Fibroblast of skin of right quadriceps (primary cell): ENCODE measurements at places on chromosomes 5 and 9.

GRCh38 chr5:121640298-121640697 lies 211.4 kb upstream of the FTMT start:
- DNase-seq, result no peak

GRCh38 chr5:140312067-140312790 lies 9.3 kb upstream of the PFDN1 start:
- DNase-seq, result peak; percentile 93

DNA sequence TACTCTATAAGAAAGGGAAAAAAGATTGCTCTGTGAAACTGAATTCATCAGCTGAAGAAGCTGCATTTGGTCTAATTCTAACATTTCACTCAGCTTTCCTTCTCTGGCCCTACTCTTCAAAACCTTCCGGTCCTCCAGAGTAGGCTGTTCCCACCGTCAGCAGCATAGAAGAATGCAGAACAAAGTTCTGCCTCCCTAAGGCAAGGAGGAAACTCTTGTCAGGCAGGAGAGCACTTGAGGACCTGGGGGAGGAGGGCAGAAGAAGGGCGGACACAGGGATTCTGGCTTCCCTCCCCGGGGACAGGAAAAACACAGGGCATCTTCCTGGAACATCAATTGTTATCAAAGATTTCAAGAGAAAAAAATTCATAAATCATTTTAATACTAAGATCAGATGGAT lies 69.2 kb upstream of the SHB start:
- no peak for DNase-seq

GRCh38 chr9:91407580-91408318 lies 15.9 kb downstream of the NFIL3 start:
- no peak for DNase-seq

DNA sequence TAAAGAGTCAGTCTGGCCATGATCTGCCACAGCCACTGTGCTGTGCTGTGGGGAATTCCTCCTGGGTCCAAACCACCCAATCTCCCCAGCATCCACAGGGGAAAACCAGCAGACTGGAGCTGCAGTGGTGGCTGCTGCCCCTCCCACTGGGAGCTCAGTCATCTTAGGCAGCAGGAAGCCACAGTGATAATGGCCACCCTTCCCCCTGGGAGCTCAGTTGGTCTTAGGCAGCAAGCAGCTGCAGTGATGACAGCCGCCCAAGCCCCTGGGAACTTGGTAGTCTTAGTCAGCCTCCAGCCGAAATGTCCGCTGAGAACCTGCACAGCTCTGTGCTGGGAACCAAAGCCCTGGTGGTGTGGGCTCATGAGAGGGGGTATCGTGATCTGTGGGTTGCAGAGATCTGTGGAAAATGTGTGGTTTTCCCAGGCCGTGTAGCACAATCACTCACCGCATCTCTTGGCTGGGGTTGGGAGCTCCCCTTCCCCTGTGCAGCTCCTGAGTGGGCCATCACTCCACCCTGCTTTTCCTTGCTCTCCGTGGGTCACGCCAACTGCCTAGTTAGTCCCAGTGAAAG lies 38.4 kb upstream of the SMIM15 start:
- DNase-seq, result peak; percentile 53

DNA sequence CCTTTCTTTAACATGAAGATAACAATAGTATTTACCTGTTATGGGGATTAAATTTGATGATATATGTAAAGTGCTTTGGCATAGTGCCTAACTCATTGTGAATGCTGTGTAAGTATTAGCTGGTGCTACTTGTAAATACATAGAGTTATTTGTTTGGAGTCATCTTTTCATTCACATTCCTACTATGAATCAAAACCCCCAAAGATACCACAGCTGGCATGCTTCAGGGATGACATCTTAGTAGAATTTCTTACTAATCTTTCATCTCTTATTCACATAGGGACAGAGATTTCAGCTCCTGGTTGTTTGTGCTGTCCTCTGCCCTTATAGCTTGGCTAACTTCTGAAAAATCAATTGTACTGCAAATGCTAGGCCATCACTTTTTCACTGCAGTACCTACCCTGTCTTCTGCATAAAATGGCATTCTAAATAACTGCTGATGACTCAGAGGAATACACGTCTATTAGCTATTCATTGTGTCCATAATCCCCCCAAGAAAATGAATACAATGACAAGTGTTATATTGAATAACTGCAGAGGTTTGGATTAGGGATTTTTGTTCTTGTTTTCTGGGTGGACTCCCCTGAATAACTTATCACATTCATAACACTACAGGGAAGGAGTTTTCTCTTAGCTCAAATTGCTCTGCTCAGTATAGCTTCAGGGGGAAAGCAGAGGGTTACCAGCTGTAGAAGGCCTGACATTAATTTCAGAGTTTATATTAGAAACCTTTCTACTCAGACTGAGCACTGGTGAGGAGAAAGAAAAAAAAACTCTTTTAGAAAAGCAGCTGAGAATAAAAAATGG lies 192.2 kb upstream of the C9orf72 start:
- DNase-seq, result peak; percentile 55

DNA sequence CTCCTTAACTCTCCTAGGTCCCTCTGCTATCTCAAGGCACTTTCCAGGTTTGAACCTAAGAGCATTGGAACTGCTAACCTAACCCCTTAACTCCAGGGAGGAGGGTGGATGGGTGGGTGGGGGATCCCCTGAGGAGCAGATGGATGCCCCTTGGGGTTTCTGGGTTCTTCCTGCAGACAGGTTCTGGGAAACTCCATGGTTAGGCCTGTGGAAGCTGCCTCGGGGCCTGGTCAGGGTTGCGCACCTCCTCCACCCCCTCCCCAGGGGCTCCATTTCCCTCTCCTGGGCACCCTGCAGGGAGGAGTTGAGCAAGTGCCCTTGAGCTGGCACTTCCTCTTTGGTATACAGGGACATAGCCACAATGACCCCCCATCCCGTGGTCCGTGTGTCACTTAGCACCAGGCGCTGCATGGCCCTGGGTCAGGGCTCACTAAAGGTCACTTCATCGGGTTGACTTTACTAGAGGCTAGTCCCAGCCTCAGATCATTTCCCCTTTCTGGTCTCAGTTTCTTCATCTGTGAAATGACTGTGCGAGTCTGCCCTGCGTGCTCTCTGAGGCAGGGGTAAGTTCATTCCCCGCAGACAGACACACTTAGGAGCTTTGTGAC lies 16.0 kb downstream of the CXXC5 start:
- no peak for DNase-seq

DNA sequence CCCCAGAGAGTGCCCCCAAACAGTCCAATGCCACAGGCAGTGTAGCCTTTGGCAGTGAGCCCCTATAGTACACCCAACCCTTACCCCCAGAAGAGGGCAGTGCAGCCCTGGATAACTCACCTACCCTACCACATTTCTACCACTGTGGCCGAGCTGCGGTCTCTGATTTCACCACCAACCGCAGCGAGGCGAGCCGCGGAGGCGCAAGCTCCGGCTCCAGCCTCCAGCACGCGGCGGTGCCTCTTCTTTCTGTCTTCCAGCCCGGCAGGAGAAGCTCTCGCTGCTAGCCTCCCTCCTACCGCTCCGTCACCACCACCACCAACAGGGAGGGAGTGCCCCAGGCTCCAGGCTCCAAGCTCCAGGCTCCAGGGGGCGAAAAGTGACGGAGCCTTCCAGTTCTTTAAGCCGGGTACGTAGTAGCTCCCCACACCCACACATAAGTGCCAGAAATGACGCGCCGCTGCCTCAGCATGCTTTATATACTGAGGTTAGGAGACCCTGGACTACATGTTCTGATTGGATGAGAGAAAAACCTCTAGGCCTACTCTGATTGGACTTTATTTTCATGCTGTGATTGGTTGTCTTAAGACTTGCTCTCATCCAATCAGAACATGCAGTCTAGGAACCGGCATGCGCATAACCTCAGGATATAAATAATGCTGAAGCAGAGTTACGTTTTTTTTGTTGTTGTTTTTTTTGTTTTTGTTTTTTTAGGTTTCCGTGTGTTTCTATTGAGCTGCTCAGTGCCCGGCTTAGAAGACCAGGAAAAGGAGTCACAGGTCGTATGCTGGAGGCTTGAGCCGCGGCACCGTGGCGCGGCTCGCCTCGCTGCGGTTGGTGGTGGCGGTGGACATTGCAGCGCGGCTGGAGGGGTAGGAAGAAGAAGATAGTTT lies at the start of gene PCAT7:
Gene PCAT7, plus strand, starts transcription at position 645 of the 893 bp plus-strand sequence.
- peak; percentile 48 for DNase-seq

GRCh38 chr5:149011084-149011483 lies 51.8 kb downstream of the SH3TC2 start:
- DNase-seq, result no peak

DNA sequence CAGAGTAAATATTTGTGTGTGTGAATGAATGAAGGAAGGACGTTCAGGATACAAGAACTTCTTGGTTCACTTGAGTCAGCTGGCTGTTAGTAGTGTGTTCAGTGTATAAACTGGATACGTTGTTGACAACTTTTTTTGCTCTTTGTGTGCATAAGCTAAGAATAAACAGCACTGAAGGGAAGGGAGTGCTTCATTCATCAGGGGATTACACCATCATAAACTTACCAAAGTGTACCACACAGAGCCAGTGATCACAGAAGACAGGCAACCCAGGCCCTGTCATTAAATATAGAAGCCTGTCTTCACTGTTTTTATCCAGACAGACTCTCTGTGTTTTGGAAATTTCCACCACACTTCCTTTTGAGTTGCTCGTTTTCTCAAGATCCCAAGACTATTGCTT lies 55.5 kb upstream of the MEF2C start:
- no peak for DNase-seq

- DNase-seq, result peak; percentile 19
These were observed 1.7 kb upstream of the SLC34A1 start for GRCh38 chr5:177382423-177383029.

DNA sequence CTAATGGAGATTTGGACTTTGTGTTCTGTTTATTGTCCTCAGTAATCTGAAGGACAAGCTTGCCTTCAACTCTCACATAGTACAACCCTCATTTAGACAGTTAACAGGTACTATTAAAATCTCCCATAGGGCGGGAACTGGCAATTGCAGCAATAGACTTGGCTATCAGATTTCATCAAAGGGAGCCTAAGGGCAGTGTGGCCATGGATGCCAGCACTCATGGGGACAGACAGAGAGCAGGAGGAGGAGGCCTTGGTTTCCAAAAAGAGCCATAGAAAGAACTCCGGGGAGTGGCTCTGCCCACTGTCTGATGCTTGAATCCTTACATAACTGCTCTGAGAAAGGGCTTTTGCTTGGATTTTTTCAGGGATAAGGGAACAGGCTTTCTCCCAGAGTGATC lies 6.8 kb downstream of the SLC36A1 start:
- no peak for DNase-seq

GRCh38 chr9:122276096-122276495 lies 11.4 kb downstream of the MRRF start:
- no peak for DNase-seq

GRCh38 chr5:1034421-1034905 lies 25.9 kb downstream of the NKD2 start:
- no peak for DNase-seq

- no peak for DNase-seq
These were observed 453.3 kb downstream of the KIF4B start for GRCh38 chr5:155466851-155467250.

DNA sequence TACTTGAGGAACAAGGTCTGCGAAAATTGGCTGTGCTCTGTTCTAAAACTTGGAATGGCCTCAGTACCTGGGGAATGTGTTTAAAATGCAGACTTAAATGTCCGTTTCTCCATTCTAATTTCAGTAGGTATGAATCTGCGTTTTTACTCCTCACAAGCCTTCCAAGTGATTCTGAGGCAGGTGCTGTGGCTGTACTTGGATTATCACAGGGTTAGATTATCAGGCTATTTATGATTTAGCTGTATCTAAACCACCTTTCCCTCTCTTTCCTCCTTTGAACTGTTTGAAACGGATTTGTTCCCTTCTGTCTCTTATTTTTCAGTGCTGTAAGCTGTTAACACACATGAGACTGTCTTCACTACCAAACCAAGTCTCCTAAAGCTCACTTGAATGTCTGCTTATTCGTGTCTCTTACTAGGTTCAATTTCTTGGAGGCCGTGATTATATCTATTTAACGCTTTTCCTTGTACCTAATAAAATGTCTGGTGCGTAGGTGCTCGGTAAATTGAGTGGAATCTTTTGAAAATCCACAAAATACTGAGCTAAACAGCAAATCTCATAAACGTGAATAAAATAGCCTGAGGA lies 714 bp upstream of the CETN3 start:
- DNase-seq, result no peak

DNA sequence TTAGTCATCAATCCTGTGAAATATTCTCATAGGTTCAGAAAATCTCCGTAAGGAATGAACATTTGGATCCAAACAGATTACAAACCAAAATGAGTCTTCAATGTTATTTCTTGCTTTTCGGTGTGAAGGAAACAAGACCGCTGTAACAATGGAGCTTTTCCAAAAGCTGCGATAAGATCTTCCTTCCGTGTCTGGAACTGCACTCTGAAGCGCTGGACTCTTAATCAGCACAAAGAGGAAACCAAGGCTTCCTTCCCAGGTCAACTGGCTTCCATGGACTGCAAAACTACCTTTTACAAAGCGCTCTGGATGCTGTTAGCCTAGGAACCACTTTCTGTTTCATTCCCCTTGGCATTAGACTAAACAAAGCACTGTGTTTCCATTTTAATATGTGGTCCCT lies 137.9 kb upstream of the BASP1 start:
- no peak for DNase-seq

DNA sequence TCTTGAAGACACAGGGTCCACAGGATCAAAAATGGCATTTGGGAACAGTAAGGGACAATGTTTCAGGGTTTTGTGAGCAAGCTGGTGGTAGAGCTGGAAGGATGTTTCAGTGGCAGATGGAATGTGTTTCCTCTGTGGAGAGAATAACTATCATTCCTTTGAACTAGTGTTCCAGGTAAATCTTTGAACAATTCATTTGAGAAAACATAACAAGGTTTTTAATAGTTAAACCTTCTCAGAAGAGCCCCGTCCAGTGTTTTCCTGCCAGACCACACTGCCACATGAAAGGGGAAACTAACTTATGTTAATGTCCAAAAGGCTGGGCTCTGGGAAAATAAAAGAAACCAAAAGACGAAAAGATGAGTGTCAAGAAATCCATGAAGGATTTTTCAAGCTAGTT lies 207.0 kb upstream of the ZNF462 start:
- no peak for DNase-seq

- DNase-seq, result no peak
These were observed 904 bp downstream of the TRUB2 start for GRCh38 chr9:128321343-128321742.

GRCh38 chr9:34701769-34702736 lies 7.9 kb downstream of the CCL21 start:
- peak; percentile 68 for DNase-seq

GRCh38 chr5:135497971-135498636 lies 37.7 kb downstream of the NEUROG1 start:
- DNase-seq, result no peak

GRCh38 chr5:93850311-93850710 lies 108.9 kb upstream of the POU5F2 start:
- DNase-seq, result no peak
